Activated naive CD8-positive, alpha-beta T cell treated with anti-CD3 and anti-CD28 coated beads, Interleukin-2, amount 50 U/mL, for 24 hours (primary cell): ENCODE measurements at places on chromosomes 12 and 14.

- DNase-seq = no peak
Measured at GRCh38 chr12:43733687-43734086, 24.9 kb downstream of the PUS7L start.

DNA sequence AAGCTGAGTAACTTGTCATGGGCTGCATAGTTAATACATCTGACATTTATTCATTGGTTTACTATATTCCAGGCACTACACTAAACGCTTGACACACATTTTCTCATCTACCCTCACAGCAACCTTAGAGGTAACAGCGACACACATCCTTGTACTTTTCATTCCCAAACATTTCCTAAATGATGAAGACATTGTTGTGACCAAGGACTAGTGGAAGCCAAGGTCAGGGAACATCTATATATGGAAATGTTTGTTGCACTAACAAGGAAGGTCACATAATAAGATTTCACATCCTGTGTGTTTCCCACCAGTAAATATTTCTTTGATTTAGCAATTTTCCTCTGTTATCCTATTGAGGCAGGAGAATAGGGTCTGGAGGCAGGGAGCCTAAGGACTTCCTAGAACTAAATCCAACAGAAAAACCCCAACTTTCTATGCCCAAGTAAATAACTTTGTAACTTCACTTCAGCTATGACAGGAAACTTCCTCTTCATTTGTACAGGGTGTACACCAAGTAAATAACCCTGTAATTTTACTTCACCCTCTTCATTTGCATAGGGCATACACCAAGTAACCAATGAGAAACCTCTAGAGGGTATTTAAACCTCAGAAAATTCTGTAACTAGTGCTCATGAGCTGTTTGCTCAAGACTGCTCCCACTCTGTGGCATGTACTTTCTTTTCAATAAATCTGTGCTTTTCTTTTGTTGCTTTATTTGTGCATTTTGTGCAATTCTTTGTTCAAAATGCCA lies 48.4 kb downstream of the ZNF641 start:
- DNase-seq = no peak

GRCh38 chr12:123059500-123059899 lies 79.0 kb downstream of the ARL6IP4 start:
- DNase-seq = no peak

DNA sequence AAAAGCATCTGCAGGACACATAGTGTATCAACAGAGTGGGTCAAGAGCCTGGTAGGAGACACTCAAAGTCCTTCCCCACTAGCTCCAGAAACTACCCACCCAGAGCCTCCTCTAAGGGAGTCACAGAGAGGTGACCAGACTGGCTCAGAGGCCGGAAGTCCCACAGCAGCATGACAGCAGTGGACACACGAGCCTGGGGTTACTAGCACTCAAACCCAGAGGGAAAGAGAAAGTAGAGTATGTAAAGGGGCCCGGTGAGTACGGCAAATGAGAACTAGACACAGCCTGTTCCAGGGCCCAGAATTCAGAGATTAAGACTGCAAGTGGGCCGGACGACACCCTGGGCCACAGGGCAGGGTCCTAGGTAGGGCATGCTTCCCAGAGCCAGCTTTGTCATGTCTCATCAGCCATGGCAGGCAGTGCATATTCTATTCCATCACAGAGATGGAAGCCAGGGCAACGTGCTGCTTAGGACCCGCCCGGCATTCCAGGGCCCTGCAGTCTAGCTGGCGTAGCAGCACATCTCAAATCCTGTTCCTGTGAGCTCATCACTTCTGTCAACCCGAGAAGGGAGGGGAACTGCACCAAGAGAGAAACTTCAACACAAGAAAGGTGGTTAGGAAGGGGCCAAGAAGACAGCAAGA lies 4.2 kb downstream of the IFFO1 start:
- no peak for DNase-seq

DNA sequence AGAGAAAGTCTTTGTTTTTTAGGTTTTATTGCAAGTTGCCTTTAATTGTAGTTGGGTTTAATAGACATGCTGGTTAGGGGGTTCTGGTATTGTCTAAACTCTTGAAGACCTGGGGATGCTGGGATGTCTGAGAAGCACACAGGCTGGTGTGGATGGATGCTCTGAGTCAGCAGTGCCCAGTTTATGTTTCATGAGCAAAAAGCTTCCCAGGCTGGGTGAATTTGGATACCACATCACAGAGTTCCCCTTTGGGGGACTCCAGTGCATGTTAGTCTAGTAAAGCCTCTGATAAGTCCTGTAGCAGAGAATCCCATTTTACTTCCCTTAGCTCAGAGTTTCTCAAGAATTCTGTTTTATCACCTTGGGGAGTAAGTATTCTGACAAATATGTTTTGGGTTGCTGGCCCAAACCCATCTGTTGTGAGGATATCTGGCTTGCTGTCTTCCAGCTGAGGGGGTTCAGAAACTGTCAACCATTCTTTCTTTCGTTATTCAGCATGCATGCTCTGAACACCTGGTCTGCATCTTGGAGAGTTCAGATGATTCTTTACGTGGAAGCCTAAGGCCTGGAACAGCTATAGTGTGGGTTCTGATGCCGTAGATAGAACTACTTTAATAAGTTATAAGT lies 509.1 kb downstream of the VRK1 start:
- no peak for DNase-seq

DNA sequence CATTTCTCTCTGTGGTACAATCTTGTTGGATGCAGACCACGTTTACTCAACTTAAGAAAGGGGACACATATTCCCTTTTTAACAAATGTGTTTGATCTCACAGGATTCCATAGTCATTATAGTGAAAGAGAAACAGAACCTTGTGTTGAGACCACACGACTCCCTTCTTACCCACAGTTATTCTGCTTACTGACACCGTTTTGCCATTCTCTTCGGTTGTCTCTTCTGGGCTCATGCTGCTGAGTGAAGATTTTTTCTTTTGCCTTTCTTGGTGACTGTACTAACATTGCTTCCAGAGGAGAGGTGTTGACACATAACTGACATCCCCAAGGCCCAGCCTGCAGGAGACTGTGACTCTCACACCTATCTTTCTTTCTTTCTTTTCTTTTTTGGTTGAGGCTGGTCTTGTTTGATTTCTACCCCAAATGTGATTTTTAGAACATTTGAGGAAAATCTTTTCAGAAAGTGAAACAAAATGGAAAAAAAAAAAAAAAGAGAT lies 61.2 kb upstream of the OTOGL start:
- DNase-seq = no peak

DNA sequence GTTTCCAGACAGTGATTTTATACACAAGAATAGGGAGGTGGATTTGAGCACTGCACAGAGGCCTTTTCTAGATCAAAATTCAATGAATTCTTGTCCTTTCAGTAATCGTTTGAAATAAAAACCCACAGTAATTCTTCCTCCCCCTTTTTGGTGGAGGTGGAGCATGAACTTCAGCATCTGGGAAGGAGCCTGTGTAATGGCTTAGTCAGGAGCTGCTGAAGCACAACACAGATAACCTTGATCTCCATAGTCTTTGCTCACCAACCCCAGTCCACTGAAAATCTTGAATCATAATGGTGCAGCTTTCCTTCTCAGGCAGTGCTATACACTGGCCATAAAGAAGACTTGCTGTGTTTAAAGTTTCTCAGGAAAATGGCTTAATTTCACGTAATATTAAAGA lies 6.4 kb upstream of the TBPL2 start:
- no peak for DNase-seq

- DNase-seq = peak; percentile 25
Measured at GRCh38 chr14:99595034-99595433, 9.0 kb downstream of the CCDC85C start.

- no peak for DNase-seq
Measured at GRCh38 chr12:8549381-8549780, 8.7 kb upstream of the CLEC4E start.

DNA sequence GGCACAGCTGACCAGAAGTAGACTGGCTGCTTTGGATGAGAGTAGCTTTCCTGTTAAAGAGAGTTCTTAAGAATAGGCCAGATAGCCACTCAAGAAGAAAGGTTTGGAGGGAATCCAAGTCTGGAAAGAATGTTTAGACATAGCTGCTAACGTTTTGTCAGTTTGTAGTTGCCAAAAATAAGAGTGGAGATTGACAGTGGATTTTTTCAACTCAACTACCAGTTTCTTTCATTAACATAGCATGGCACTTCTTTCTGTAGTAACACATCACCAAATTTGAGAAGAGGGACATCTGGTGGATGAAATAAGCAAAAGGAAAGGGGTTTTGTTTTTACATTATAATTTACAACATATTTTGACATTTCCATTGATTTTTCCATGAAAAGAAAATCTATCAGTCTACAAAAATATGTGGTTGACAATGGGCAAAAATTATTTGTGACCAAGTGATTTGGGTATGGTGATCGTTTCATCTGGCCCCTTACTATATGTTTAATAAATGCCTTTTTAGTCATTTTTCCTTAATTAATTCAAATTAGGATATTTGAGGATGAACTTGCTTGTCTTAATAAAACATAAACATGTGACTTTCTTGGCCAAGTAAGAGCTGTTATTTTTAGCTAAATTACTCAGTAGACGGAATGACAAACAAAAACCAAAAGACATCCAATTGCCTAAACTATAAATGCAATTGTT lies 71.1 kb downstream of the PTPRR start:
- no peak for DNase-seq

DNA sequence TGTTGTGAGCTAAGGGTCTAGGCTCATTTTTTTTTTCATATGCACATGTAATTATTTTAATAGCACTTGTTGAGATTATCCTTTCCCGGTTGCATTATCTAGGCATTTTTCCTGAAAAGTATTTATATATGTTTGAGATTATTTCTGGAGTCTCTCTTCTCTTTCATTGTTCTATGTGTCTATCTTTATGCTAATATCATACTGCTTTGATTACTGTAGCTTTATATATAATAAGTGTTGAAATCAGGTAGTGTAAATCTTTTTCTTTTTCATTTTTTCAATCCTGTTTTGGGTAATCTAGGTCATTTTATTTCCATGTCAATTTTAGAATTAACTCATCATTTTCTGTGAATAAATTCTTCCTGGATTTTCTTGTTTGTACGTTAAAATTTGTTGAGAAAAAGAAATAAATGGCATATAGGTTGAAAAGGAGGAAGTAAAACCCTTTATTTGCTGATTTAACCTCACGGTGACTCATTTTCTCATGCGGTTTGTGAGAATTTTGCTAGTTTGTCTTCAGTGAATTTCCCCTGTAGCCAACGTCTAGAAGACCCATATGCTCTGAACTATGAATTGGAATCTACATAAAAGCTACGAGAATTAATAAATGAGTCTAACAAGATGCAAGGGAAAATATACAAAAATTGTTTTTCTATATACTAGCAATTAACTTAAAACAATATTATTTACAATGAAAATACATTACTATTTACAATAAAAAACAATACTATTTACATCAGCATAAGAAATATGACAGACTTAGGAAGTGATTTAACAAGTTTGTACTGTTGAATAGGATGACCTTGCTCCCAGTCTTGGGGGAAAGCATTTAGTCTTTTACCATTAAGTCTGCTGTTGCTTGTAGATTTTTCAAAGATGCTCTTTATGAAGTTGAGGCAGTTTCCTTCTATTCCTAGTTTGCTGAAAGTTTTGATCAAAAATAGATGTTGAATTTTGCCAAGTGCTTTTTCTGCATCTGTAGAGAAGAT lies 105.0 kb downstream of the SNAPC1 start:
- DNase-seq = no peak

- no peak for DNase-seq
Measured at GRCh38 chr12:115394496-115395220, 710.7 kb upstream of the TBX3 start.

DNA sequence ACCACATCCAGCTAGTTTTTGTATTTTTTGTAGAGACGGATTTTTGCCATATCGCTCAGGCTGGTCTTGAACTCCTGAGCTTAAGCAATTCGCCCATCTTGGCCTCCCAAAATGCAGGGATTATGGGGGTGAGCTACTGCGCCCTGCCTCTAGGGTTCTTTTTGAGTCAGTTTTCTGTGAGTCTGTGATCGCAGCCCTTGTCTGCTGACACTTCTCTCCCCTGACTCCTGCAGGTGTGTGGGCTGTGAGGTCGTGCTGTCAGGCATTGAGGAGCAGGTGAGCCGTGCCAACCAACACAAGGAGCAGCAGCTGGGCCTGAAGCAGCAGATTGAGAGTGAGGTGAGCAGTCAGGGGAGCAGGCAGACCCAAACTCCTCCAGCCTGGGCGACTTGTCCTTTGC lies 6.3 kb downstream of the COPS7A start:
- DNase-seq = no peak

- no peak for DNase-seq
Measured at GRCh38 chr14:61563880-61564617, 131.3 kb upstream of the HIF1A start.

GRCh38 chr14:100830681-100831080 lies 4.8 kb downstream of the MEG3 start:
- no peak for DNase-seq

GRCh38 chr12:104632724-104633201 lies 176.0 kb downstream of the CHST11 start:
- no peak for DNase-seq

DNA sequence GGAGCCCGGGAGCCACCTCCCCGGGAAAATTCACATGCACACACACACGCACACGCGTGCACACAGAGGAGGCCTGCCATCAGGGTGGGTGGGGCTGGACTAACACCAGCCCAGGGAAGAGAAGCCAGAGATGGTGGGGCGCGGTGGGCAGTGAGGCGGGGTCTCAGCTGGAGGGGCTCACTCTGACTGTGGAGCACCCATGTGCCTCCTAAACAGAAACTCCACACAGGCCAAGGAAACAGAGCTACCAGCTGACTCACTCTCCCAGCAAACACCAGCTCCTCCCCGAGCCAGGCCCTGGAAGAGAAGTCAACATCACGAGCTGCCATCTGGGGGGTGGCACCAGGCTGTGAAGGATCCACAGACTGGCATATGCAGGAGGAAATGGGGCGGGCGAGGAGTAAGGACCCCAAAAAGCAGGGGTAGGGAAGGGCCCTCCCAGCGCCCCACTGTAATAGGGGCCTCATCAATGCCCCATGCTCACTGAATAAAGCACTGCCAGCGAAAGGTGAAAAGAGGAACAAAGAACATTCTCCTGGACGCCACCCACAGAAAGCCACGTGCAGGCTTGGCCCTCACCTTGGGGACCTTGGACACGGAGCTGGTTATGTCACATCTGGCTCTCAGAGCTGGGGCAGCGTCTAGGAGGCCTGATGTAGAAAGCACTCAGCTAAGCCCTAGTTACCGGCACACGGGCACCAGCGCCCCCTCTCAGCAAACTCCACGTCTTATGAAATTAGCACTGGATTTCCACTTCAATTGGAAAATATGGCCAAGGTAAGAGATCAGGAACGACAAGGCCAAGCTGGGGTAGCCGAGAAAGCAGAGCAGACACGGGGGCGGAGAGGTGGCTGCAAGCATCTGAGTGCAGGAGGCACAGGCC lies 8.4 kb upstream of the INF2 start:
- no peak for DNase-seq

DNA sequence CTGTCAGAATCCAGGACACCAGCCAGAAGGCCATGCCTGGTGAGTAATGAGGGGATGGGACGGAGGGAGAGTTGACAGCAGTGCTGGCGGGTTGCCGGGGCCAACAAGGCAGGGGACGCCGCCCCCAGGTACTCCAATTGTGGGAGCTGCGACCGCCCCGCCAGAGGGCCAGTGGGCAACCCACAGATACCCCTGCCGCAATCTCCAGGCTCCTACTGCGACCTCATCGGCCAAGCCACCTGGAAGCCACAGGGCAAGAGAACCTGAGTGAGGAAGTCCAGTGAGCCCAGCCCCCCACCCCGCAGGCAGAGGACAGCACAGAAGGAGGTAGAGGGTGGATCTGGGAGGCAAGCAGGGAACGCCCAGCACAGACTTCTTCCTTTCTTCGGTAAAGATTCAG lies 103.0 kb downstream of the RIMBP2 start:
- DNase-seq = no peak

GRCh38 chr14:90624227-90624626 lies 192.0 kb downstream of the TTC7B start:
- no peak for DNase-seq

GRCh38 chr12:16119618-16120415 lies 157.7 kb downstream of the SLC15A5 start:
- no peak for DNase-seq
